Activated CD4-positive, alpha-beta T cell treated with anti-CD3 and anti-CD28 coated beads for 24 hours (primary cell): ENCODE measurements at places on chromosomes 7 and 10.

DNA sequence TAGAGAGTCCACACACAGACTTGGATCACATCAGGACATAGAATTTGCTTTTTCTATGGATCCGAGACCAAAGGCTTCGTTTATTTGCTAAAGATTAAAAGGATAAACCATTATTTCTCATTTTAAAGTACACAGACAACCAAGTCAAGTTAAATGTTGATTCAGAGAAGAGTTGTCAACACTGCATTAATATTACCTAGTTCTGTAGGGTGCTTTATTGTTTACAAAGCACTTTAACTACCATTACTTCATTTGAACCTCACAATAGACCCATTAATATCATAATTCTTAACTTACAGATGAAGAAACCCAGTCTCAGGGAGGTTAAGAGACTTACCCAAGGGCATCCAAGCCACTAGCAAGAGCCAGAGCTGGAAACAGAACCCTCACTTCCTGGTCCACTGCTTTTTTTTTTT lies 43.2 kb upstream of the GSAP start:
- no peak for DNase-seq

DNA sequence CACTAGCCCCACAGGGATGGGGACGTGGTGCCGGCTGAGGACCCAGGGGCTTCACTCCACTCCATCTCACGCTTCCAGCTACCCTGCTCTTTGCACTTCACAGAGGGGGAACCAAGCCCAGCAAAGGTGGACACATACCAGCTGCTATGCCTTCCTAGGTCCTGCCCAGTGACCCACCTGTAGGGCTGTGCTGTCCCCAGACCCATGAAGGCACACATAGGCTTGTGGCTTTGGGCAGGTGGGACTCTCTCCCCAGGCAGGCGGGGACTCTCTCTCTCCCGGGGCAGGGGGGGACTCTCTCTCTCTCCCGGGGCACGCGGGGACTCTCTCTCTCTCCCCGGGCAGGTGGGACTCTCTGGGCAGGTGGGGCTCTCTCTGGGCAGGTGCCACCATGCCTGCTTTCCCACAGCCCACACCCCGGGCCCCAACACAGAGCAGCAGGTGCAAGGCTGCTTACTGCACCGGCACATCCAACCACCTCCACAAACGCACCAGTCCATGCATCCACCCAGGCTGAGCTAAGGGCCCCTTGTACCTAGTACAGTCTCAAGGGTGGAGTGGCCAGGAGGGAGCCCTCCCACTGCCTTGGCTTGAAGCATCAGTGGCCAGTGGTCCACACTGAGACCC lies 13.8 kb upstream of the GPR146 start:
- DNase-seq: no peak

- no peak for DNase-seq
Observed at GRCh38 chr10:118692872-118693271, 61.9 kb downstream of the CACUL1 start.

DNA sequence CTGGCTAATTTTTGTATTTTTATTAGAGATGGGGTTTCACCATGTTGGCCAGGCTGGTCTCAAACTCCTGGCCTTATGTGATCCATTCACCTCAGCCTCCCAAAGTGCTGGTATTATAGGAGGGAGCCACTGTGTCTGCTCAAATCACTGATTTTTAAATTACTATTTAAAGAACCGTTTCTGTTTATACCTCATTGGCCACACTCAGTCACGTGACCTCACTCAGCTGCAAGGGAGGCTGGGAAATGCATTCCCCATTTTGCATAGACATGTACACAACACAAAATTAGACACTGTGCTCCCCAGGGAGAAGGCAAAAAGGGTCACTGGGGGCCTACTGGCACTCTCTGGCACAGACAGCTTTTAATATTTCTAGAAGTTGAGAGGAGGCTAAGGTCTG lies 13.6 kb upstream of the CALU start:
- no peak for DNase-seq

DNA sequence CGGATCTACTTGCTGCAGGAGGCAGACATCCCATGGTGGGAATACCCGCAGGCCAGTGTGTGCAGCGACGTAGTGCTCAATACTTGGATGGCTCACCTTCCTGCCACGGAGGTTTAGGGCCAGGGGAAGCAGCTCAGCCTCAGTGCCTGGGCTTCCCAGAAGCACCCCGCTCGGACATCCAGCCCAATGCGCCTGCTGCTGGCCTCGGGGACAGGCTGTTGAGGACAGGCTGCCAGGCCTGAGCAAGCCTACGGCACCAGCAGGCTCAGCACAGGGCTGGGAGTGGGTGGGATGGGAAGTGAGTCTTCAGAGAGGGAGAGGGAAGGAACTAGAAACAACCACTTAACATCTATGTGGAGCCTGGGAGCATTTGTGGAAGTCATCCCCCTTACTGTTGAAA lies 441.3 kb upstream of the MGMT start:
- no peak for DNase-seq

GRCh38 chr7:55244006-55244745 lies 121.0 kb upstream of the LANCL2 start:
- DNase-seq: no peak

DNA sequence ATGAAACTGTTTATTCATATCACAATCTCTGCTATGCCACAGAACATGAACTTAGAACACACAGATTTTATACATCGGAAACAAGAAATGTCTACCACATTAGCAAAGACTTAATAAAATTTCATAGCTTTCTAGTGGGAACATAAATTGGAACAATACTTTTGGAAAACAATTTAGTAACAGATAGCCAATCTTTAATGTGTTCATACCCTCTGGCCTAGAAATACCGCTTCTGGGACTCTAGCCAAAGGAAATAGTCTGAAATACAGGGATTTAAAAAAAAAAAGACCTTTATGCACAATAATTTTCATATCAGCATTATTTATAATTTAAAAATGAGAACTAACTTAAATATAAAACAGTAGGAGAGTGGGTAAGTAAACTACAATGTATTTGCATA lies 168.5 kb downstream of the PLXNA4 start:
- no peak for DNase-seq

DNA sequence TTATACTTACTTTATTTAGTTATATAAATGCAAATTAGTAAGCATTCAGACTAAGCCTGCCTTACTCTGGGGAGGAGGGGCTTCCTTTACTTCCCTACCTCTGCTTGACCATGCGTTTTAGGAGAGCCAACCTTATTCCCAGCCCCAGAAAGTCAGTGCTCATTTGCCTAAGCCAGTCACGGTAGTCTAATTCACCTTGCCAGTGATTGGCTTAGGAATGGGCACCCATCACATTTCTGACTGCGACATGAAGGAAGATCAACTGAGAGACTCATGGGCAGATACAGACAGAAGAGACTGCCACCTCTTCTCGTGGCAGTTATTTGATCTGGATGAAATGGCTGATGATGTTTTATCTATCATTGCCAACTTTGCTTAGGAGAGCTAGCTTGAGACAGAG lies 29.5 kb downstream of the RPA3 start:
- DNase-seq: no peak

- DNase-seq: no peak
Observed at GRCh38 chr10:21831986-21832820, 171.3 kb downstream of the DNAJC1 start.

- no peak for DNase-seq
Observed at GRCh38 chr7:159027789-159028507, 116.7 kb downstream of the VIPR2 start.

- DNase-seq: no peak
Observed at GRCh38 chr10:90461437-90462155, 396.2 kb downstream of the HTR7 start.

GRCh38 chr7:103797647-103798307 lies 191.7 kb downstream of the RELN start:
- no peak for DNase-seq

- DNase-seq: no peak
Observed at GRCh38 chr10:48600645-48601505, 4.0 kb downstream of the ARHGAP22 start.

GRCh38 chr10:12418725-12419261 lies 69.4 kb downstream of the CAMK1D start:
- DNase-seq: no peak

- no peak for DNase-seq
Observed at GRCh38 chr10:43128958-43129706, 9.1 kb upstream of the CSGALNACT2 start.

DNA sequence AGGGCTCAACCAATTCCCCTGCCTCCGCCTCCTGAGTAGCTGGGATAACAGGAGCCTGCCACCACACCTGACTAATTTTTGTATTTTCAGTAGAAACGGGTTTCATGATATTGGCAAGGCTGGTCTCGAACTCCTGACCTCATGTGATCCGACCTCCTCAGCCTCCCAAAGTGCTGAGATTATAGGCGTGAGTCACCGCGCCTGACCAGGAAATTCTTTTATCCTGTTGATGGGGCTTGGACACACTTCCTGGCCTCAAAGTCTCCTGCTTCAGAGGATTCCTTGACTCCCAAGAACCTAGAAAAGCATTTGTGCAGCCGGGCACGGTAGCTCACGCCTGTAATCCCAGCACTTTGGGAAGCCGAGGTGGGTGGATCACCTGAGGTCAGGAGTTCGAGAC lies 16.2 kb downstream of the ZNF425 start:
- no peak for DNase-seq

GRCh38 chr7:33710608-33711007 lies 194.7 kb upstream of the BMPER start:
- DNase-seq: no peak

- DNase-seq: no peak
Observed at GRCh38 chr7:153829525-153829924, 222.7 kb upstream of the DPP6 start.

- no peak for DNase-seq
Observed at GRCh38 chr7:38224392-38224791, 46.3 kb downstream of the STARD3NL start.

GRCh38 chr10:43187213-43187612 lies 49.0 kb downstream of the CSGALNACT2 start:
- no peak for DNase-seq

GRCh38 chr10:101538446-101538845 lies 49.6 kb downstream of the POLL start:
- no peak for DNase-seq

GRCh38 chr10:79176949-79177602 lies 108.3 kb downstream of the ZMIZ1 start:
- DNase-seq: no peak

DNA sequence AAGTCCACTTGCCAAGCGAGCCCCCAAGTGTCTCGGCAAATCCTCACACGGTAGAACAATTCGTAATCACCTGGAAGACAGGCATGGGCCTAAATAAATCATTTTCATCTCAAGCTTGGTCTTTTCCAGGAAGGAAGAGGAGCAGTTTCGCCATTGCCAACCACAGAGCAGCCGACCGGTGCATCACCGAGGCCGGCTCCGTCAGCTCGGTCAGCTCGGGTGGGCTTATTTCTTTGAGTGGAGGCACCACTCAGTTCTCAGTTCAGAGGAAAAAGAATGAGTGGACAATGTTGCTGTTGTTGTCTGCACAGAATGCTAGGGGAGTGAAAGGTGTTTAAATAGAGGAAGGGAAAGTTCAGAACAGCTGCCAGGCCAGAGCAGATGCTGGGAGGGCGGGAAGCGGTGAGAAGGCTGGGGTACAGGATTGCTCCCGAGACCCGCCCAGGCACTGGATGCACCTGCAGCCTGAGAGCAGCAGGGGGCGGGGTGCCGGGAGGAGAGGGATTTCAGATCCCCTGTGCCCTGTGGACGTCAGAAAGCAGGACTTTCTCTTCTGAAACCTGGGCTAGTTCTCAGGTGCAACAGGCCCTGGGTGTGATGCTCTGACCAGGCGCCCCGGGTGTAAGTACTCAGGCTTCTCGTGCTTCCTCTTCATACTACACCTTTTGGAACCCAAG lies 17.7 kb upstream of the IGFBP3 start:
- no peak for DNase-seq

DNA sequence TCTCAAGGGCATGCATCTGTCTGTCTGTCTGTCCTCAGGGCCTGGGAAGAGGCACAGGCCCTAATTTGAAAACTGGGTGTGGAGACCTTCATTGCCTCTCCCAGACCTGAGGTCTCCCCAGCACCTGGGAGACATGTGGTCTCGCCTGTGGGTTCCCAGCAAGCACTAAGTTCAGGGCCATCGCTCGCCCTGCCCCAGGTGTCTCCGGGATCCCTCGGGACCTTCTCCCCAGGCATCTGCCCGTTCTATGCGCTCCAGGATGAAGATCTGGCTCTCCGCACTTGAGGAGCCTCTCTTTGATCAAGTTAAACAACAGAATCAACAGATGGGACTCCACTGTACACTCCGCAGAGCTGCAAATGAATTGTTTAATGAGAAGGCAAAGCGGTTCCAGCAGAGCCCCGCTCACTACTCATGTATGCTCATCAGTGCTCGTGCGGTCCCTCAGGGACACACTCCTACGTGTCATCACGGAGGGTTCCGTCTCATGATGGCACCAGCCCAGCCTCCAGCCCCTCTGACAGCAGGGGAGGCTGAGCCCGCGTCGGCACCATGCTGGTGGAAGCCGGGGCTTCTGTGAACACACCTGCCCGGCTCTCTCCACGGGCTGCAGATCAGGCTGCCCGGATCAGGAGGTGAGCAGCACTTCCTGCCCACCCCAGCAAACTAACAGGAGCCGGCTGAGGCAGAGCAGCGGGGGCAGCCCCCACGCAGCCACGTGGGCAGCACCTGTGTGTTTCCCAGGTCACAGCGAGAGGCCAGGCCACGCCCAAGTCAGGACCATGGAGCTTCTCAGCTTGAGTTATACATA lies 132.8 kb downstream of the TCERG1L start:
- DNase-seq: no peak

DNA sequence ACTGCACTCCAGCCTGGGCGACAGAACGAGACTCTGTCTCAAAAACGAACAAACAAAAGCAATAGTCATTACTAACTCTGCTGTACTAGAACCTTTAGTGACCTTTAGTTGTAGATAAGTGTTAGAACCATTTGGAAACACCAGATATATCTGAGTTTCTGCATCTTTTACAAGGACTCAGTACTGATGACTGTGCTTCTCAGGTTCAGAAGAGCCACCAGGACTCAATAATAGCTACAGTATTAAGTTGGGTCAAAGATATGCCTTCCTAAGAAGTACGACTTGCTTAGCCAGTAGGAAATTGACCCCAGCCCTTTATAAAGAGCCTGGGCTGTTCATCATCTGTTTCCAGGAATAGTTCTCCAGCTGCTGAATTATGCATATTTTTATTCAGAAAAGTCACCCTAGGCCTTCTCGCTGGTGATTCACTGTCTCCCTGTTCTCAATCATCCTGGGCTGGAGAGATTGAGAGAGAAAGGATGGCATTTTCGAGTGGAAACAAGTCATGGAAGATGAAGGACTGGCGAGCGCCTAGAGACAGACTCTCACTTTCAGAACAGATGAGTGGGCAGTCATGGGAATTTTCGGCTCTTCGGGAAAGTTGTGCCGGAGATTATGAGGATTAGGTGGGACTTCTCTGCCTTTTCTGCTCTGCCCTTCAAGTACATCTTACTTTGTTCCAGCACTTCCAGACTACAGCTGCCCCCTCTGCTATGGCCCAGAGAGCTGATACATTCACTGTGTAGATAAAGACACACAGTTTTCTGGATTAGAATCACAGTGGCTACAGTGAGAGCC lies 316.1 kb downstream of the CCDC3 start:
- DNase-seq: no peak

DNA sequence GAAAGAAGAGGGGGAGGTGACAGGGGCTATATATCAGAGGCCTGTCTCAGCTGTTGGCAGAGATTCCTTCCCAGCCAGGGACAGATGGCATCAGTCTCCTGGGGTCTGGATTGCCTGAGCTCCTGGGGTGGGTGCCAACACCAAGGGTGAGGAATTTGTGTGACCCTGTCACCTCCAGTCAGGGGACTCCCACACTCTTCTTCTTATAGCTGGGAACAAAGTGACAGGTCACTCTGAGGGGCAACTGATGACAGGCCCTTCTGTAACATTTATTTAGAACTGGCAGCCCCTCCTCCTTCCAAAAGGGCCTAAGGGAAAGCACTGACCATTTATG lies 53.7 kb upstream of the DUSP5 start:
- DNase-seq: no peak

GRCh38 chr7:112202816-112203215 lies 3.4 kb downstream of the DOCK4 start:
- no peak for DNase-seq
